Activated naive CD4-positive, alpha-beta T cell treated with anti-CD3 and anti-CD28 coated beads, Interleukin-2, amount 50 U/mL, for 16 hours (primary cell): ENCODE measurements at places on chromosomes 13 and 19.

DNA sequence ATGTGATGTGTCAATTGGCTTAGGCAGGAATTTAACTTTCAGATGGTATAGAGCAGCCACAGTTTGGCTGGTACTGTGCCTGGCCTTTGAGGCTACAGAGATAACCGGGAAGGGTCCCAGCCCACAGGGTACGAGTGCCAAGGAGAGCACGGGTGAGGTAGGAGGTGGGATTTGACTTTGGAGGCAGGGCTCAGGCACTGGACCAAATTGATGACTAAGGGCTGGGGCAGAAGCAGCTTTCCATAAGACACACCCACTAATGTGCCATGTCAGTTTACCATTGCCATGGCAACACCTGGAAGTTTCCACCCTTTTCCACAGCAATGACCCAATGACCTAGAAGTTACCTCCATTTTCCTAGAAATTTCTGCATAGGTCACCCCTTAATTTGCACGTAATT lies 466.2 kb downstream of the TSHZ3 start:
- DNase-seq = no peak

GRCh38 chr13:114148521-114148855 lies 16.1 kb upstream of the RASA3 start:
- peak; percentile 69 for DNase-seq

GRCh38 chr13:79812070-79812850 lies 331.3 kb downstream of the NDFIP2 start:
- no peak for DNase-seq

- no peak for DNase-seq
Observed at GRCh38 chr13:46355088-46355468, 32.0 kb downstream of the RUBCNL start.

DNA sequence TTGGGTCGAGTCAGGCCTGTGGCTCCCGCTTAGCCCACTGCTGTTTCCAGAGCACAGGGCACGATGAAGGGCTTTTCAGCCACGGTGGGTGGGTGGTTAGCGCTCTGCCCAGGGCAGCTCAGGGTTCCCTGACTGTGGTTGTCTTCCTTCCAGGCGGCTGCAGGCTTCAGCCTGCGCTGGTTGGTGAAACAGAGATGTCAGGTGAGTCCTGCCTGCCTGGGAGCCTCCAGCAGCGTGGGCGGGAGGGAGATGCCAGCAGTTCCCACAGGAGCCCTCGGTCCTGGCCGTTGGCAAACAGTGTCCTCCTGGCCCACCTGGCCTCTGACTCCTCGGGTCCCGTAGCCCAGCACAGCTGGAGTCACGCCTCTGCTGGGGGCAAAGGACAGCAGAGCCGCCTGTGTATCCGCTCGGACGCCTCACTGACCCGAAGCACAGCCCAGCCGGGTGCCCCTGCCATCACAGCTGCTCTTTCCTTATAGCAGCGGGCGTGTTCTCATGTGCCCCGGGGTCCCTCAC lies 9.7 kb downstream of the ADAT3 start:
- DNase-seq = no peak

GRCh38 chr13:29499506-29500165 lies 95.9 kb downstream of the SLC7A1 start:
- no peak for DNase-seq

DNA sequence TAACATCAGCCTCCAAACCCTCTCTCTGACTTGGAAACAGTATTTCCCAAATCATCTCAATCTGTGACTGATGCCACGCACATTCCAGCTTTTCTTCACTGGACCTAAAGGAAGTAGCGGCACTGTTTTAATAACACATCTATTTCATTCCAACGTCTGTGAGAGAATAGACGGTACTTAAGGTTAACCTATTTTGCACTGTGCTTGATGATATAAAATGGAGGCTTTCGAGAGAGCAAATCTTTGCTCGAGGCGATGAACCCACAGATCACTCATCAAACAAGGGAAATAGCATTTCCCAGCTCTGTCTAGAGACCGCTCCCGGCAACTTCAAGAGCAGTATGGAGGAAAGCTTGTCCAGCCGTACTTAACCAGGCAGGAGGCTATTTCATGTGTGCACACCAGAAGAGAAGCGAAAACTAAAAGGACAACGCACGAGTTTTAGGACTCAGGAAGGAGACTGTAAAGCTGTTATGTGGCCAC lies 2.9 kb downstream of the UBL3 start:
- DNase-seq = no peak

GRCh38 chr13:35914662-35915061 lies 216.5 kb downstream of the DCLK1 start:
- no peak for DNase-seq

DNA sequence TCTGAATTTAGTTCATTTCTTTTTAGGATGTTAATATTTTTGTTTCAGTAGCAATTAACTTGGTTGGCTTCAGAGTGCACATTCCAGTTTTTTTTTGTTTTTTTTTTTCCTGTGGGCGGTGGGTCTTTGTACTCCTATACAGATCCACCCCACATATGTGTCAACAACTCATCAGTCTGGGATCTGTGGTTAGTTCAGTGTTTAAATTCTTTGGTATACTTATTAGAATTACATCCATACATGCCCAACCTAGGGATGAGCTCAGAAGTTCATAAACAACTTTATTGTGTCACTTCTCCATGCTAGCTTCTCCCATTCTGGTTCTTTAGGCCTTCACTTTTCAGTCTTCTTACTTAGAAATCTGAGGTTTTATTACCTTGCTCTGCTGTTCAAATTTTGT lies 50.9 kb downstream of the PCCA start:
- DNase-seq = no peak

GRCh38 chr13:52405767-52406494 lies at the start of gene THSD1:
TSS of gene THSD1 (minus strand) at chr13:52406172. CDS start at chr13:52402600, 3,572 bp downstream.
- peak; percentile 17 for DNase-seq

DNA sequence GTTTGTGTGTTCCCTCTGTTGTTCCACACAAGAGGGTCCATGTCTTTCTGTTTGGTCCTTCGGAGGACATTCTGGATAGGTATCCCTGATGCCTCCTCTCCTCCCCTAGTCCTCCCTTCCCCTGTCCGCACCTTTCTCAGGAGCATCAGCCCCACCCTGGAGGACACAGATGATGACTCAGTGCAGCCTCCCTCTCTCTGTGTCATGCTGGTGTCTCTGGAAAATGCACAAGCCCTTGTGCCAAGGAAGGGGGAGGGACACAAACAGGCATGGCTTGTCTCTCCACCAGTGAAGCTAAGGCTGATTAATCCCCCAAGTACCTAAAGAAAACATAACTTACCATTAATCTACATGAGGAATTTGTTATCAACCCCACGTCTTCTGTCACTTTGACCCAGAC lies 16.2 kb upstream of the TNFRSF19 start:
- no peak for DNase-seq

DNA sequence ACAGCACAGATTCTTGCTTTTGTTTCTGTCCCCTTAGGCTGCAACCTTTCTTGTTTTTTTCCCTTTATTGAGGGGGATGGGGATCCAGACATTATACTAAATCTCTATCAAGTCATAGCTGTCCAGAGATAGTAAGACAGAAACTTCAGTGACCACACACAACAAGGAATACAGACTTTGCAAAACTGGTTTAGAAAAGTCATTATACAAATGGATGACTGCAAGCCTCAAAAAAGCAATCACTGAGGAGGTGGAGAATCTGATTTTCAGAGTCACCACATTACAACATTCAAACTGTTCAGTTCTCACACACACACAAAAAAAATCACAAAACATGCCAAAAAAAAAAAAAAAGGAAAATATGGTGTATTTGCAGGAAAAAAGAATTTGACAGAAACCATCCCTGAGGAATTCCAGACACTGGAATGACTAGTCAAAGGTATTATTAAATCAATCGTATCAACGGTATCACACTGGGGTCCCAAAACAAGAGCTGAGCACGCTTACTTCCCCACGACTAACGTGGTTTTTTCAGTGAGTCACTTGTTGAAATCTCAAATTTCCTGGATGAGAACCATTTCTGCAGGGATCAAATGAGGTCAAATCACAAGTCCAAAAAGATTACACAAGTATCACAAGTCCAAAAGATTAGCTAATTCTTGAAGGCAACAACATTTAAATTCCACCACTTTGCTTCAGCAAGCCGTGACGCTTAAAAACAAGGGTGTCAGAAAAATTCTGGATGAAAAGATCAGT lies 41.2 kb downstream of the USP12 start:
- no peak for DNase-seq

DNA sequence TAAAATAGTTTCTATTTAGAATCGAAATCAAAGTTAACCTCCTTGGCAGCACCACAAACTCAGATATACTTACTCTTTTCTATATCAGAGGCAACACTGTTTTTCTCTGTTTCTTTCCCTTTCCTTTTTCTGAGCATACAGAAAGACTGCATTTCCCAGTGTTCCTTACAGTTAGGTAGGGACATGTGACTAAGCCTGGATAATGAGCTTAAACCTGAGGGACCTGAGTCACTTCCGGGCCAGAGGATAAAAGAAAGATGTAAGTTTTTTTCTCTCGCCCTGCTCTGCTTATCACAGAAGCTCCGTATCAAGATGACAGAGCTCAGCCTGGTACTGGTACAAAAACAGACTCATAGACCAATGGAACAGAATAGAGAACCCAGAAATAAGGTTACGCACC lies 531.9 kb downstream of the KLF12 start:
- DNase-seq = no peak

DNA sequence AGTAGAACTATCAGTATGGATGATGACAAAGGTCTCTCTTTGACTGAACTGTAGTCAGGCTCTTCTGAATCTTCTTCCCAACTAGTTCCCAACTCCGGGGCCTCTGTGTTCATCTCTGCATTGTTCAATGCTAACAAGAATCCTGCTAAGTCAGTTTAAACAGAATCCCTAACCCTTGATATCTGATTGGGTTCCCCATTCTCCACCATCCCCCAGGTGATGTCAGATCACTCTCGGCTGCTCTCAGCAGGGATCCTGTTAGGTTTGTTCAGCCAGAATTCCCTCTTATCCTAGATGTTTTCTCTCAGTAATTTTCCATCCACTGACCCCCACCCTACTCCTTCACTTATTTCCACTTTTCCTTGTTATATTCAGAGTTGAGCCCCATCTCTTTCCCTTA lies 223.6 kb downstream of the RGCC start:
- no peak for DNase-seq

- no peak for DNase-seq
Observed at GRCh38 chr19:8640402-8641004, 10.1 kb downstream of the NFILZ start.

GRCh38 chr13:91247768-91248167 lies 99.7 kb upstream of the MIR17HG start:
- DNase-seq = no peak

GRCh38 chr13:113825841-113826240 lies 38.0 kb downstream of the GAS6 start:
- no peak for DNase-seq

GRCh38 chr13:91773591-91774227 lies 375.3 kb downstream of the GPC5 start:
- DNase-seq = no peak

- DNase-seq = peak; percentile 28
Observed at GRCh38 chr19:15283141-15283883, 49.0 kb downstream of the BRD4 start.
